ENCODE measurements at places on chromosomes 11 and 22. TPM values are rescaled to one million over a fixed set of nuclear protein-coding genes. Genes with fewer than 3 reads are reported as not detected.

Gene VPREB1
- total RNA-seq, result not detected

DNA sequence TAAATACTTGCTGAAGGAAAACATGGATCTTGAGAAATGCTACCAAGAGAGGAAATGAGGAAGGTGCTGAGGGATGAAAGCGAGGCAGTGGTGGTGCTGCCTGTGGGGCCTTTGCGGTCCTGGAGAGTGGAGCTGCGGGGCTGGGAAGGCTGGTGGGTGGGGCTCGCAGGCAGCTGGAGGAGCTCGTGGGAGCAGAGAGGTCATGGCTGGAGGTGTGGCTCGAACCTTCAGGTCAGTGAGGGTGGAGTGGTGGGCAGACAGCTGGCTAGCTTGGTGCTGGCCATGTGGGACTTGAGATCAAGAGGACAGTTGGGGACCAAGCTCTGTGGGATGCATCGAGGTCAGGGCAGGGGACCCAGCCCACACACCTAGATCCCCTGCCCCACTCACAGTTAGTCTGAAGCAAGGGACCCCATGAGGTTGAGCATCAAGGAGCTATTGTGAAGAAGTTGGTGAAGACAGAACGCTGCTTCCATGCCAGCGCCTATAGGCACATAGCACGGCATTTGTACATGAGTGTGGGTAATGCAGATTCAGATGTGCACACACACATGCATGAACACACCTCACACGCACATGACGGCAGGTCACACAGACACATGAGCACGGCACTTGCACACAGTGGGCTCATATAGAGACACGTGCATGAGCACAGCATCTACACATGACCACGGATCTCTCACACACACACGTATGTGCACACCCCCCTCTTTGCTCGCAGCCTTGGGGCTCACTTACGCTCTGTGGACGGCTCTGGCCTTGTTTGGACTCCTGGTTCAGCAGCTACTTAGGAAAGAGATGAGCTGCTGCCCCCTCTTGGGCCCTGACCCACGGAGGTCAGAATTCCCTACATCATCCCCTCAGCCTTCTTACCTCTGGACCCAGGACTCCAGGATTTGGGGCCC is 30.4 kb downstream of the SHANK3 start:
- DNase-seq, result peak; percentile 54

GRCh38 chr11:93099806-93100205 is 98.0 kb downstream of the SLC36A4 start:
- DNase-seq, result no peak

- no peak for DNase-seq
These were observed 14.0 kb downstream of the MPEG1 start for GRCh38 chr11:59198726-59199125.

- DNase-seq, result peak; percentile 56
These were observed 123.3 kb upstream of the B3GAT1 start for GRCh38 chr11:134535029-134536025.

Data from sigmoid colon (tissue), 7 donors.